ENCODE measurements at places on chromosomes 3 and 15.

DNA sequence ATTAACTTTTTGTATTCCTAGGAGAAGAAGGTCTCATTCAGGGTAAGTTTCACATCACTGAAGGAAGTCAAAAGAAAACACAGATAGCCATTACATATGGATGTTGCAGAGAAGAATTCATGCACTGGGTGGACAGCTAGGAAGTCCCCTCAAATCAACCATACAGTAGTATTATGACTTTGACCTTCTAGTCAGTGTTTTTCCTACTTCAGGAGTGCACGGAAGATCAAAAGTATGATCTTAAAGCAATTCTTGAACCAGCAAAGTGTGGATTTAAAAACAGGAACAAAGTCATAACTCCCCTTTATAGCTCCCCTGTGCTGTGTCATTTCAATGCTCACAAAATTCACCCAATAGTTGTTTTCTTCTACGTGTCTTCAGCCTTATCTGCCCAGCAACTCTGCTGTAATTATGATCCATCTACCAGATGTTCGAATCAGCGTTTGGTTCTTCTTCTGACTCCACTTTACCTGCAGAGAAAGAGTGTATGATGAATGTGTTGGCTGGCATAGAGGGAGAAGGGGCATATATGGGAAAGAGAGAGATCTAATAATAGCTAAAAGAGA lies 118.1 kb upstream of the MEIS2 start:
- no peak for DNase-seq

GRCh38 chr15:78928616-78929093 lies 16.2 kb downstream of the CTSH start:
- no peak for DNase-seq

DNA sequence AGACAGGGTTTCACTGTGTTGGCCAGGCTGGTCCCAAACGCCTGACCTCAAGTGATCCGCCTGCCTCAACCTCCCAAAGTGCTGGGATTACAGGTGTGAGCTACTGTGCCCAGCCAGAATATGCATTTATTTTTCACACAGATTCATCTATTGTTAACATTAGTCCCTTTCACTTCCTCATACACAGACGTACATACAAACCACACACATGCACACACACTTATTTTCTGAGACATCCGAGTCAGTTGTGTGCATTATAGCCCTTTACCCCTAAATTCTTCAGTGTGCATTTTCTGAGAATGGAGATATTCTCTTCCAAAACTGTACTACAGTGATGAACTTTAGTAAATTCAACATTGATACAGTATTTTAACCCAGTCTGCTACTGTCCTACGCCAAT lies 15.0 kb upstream of the MEX3B start:
- DNase-seq = no peak

- no peak for DNase-seq
Observed at GRCh38 chr15:72375501-72375845, 341 bp downstream of the HEXA start.

DNA sequence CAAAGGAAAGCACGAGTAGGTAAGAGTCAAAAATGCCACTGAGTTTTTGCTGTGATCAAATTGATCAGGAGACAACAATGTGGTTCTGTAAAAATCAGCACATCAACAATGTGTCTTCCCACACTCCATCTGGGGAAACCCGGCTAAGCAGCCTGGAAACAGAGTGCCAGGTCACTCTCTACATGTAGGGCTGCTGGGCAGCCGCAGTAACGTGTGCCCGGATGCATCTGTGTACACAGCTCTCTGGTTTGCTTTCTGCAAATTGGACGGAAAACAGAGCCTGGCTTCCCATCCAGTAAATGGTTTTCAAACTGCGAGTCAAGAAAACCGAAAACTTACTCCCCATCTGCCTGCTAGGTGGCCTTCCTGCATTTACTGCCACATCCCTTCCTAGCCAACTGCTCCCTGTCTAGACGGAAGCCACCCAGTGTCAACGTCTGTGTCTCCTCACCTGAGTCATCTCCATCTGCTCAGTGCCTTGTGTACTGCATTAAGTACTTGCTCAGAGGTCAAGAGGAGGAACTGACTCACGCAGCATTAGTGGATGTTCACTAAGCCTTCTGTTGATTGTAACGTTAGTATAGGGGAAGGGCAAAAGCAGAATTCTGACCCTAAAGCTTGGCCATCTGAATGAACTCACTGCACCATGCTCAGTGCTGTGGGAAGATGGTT lies 124.1 kb downstream of the TJP1 start:
- DNase-seq = no peak
